ENCODE measurements at places on chromosomes 12 and 14. TPM values are rescaled to one million over a fixed set of nuclear protein-coding genes. Genes with fewer than 3 reads are reported as not detected.

The LRTM2 gene
- total RNA-seq, result not detected

The POTEM gene
- not detected for total RNA-seq

The KNTC1 gene
- 53.9 TPM for total RNA-seq

DNA sequence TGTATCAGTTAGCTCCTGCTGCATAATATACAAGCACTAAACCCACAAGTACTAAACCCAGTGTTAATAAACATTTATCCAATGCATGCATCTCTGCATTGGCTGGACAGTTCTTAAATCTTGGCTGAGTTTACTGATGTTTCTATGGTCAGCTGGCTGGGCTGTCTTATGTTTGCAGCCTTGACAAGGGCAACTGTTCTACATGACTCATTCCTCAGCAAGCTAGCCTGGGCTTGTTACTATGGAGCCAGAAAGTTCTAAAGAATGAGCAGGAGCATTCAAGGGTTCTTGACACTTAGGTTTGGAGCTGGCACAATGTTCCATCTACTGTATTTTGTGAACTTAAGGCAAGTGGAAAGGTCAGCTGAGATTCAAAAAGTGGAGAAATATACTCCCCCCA lies 199.1 kb downstream of the GLT1D1 start:
- H3K4me3 ChIP-seq, result no peak overlapping the region
- no peaks in the 10 kb centered on the region for H3K27me3 ChIP-seq
- H3K27ac ChIP-seq, result no peak overlapping the region
- DNase-seq, result no peak
- no peaks in the 10 kb centered on the region for H3K4me1 ChIP-seq

- H3K4me1 ChIP-seq, result peaks cover 15% of the 10 kb centered on the region
- no peaks in the 10 kb centered on the region for H3K27me3 ChIP-seq
- no peaks in the 10 kb centered on the region for H3K36me3 ChIP-seq
These were observed 34.9 kb upstream of the SPTSSA start for GRCh38 chr14:34496679-34497513.

- H3K36me3 ChIP-seq, result no peaks in the 10 kb centered on the region
- H3K4me3 ChIP-seq, result no peak overlapping the region
- peaks cover 26% of the 10 kb centered on the region for H3K27me3 ChIP-seq
- no peaks in the 10 kb centered on the region for H3K4me1 ChIP-seq
- DNase-seq, result no peak
- H3K27ac ChIP-seq, result no peak overlapping the region
These were observed 258.5 kb upstream of the E2F7 start for GRCh38 chr12:77323788-77324415.

DNA sequence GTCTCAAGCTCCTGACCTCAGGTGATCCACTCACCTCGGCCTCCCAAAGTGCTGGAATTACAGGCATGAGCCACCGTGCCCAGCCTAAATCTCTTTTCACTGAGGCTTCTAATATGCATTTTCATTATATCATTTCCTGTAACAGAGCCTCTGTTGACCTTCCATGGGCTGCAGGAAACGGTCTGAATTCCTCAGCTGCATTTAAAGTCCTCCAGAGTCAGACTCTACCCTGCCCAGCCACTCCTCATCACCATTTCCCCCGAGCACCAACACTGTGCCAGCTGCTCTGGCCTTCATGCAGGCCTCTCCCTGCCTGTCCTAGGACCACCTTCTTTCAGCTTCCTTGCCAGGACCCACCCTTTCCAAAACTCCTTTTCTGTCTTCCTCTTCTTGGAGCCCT lies 9.8 kb upstream of the NFKBIA start:
- no peaks in the 10 kb centered on the region for H3K4me1 ChIP-seq
- DNase-seq, result no peak
- no peak overlapping the region for H3K4me3 ChIP-seq
- H3K27me3 ChIP-seq, result no peaks in the 10 kb centered on the region
